Thyroid gland (tissue), 4 donors: ENCODE measurements at places on chromosomes 6 and 20.

DNA sequence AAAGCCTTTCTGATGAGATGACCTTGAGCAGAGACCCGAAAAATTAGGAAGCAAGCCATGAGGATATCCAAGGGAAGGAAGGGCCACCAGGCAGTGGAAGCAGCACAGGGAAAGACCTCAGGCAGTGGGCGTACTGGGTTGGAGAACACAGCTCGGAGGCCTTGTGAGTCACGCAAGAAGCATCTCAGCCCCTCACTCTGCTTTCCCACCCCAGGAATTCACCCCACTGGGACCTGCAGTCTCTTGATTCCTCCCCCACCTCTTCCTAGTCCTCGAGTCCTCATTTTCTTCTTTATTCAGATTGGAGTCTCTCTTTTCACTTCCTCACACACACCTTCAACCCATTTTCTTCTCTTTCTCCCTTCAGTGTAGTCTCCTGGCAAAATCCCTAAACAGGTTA is 27.0 kb downstream of the RPRD1B start:
- no peak for DNase-seq

DNA sequence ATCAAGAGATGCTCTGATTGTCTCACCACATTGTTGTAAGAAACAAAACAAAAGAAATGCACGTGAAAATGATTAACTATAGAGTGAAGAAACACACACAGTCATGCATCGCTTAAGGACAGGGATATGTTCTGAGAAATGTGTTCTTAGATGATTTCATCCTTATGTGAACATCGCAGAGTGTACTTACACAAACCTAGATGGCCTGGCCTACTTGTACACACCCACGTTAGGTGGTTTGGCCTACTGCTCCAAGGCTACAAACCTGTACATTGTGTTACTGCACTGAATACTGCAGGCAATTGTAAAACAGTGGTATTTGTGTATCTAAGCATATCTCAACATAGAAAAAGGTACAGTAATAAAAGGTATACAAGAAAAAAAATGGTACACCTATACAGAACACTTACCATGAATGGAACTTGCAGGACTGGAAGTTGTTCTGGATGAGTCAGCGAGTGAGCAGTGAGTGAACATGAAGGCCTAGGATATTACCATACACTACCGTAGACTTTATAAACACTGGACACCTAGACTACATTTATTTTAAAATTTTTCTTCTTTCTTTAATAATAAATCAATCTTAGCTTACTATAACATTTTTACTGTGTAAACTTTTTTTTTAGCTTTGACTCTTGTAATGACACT is 48.6 kb downstream of the FKBP5 start:
- DNase-seq = no peak

DNA sequence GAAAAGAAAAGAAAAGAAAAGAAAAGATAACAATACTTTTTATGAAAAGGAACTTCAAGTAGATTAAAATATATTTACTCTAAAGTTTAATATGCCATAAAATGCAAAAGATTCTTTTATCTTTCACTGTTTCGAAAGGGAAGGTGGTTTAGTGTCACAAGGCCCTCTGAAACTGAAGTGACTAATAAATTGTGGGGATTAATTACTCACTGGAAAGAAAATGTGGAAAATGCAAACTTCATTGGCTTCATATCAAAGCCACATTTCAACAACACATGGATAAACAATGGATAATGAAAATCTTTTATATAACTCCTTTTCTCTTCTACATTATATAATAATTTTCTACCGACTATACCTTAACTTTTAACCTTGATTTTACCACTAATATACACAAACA is 320.5 kb upstream of the RSPO3 start:
- DNase-seq = no peak

GRCh38 chr6:139602577-139602976 is 228.1 kb upstream of the CITED2 start:
- DNase-seq = no peak

DNA sequence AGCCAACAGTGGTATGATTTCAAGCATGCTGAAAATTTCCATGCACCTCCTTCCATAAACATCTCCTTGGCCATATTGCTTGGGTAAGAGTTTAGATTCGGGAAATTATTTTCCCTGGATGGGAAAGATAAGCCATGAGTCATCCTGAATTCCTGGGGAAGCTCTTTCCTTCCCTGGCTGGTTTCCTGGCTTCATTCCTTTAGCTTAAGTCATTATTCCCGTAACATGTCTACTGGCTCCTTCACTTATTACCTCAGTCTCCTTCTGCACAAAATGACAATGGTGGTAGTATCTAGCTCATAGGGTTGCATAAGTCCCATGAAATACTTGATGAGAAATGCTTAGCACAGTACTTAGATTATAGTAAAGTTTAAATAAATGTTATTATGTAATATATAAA is 27.6 kb downstream of the TINAG start:
- no peak for DNase-seq
